ENCODE measurements at places on chromosomes 3 and 15. TPM values are rescaled to one million over a fixed set of nuclear protein-coding genes. Genes with fewer than 3 reads are reported as not detected.
A peak's percentile ranks its signal among the peaks of the same experiment; 100 is the strongest.

Gene ATP8B4
- total RNA-seq: 0.20 TPM

Gene B3GALNT1
- 0.39 TPM for total RNA-seq

DNA sequence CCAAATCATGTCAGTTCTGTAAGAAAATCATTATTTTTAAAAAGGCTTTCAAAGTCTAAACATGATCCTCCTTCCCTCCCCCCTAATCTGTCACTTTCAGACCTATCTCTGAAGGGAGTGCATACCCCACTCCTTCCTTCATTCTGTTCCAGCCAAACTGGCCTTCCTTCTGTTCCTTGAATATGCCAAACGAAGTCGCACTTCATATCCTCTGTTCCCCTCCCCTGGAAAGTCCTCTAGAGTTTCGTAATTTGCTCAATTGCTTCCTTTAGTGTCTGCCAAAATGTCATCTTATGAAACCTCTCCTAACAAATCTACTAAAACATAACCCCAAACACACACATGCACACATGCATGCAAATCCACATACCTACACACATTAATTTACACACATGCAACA is 69.5 kb upstream of the TUSC7 start:
- no peak for DNase-seq
- no peaks in the 10 kb centered on the region for H3K27me3 ChIP-seq
- no peaks in the 10 kb centered on the region for H3K4me1 ChIP-seq
- no peak overlapping the region for H3K27ac ChIP-seq

GRCh38 chr3:174340624-174341587 is 518.2 kb upstream of the NAALADL2 start:
- peaks cover 8% of the 10 kb centered on the region for H3K36me3 ChIP-seq
- no peak overlapping the region for H3K4me3 ChIP-seq
- DNase-seq: no peak
- H3K27ac ChIP-seq: no peak overlapping the region

DNA sequence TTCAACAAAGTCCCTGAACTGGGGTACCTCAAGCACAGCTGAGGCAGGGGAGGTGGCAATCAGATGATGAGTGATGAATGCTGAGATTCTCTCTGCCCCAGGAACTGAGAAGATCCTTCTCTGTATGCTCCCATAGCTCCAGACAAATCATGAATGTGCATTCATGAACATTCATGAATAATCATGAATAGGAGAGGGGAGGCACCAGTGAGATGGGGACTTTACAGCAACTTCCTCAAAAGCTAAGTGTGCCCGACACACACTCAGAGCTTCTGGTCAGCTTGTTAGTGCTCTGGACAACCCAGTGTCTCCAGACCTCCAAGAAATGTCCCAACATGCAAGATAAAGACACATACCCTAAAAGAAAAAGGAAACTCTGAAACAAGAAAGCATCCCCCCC is 24.3 kb downstream of the LRRC2 start:
- peaks cover 63% of the 10 kb centered on the region for H3K4me1 ChIP-seq
- no peak overlapping the region for H3K4me3 ChIP-seq
- H3K36me3 ChIP-seq: no peaks in the 10 kb centered on the region

- H3K4me1 ChIP-seq: peaks cover 6% of the 10 kb centered on the region
- H3K27me3 ChIP-seq: peaks cover 8% of the 10 kb centered on the region
- H3K36me3 ChIP-seq: peaks cover 4% of the 10 kb centered on the region
- no peak overlapping the region for H3K4me3 ChIP-seq
- DNase-seq: peak; percentile 35
Observed at GRCh38 chr3:134630506-134630905, 20.3 kb downstream of the KY start.

Gene RARRES1
- total RNA-seq: 0.57 TPM

Gene SNTN
- total RNA-seq: not detected

Gene ANKUB1
- not detected for total RNA-seq

DNA sequence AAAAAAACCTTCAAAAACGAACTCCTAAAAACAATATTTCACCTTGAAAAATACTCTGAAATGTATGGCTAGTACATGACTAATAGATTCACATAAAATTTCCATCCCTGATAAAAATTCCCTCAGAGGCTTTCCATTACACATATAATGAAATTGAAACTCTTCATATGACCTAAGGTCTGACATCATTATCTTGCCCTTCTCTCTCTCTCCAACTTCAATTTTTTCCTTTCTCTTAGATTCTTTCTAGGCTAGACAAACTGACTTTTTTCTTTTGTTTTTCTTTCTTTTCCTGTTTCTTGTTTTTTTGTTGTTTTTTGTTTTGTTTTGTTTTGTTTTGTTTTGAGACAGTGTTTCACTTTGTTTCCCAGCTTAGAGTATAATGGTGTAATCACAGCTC is 1220.5 kb downstream of the ROBO2 start:
- H3K4me1 ChIP-seq: peaks cover 76% of the 10 kb centered on the region
- H3K27me3 ChIP-seq: peaks cover 1% of the 10 kb centered on the region
- no peak for DNase-seq
- no peak overlapping the region for H3K27ac ChIP-seq

GRCh38 chr3:29525254-29525881 is 244.5 kb downstream of the RBMS3 start:
- H3K27me3 ChIP-seq: peaks cover 4% of the 10 kb centered on the region
- DNase-seq: peak; percentile 10
- peak overlapping the region; percentile 32 for H3K27ac ChIP-seq
- H3K36me3 ChIP-seq: no peaks in the 10 kb centered on the region
- no peak overlapping the region for H3K4me3 ChIP-seq

Gene MUC20
- not detected for total RNA-seq

DNA sequence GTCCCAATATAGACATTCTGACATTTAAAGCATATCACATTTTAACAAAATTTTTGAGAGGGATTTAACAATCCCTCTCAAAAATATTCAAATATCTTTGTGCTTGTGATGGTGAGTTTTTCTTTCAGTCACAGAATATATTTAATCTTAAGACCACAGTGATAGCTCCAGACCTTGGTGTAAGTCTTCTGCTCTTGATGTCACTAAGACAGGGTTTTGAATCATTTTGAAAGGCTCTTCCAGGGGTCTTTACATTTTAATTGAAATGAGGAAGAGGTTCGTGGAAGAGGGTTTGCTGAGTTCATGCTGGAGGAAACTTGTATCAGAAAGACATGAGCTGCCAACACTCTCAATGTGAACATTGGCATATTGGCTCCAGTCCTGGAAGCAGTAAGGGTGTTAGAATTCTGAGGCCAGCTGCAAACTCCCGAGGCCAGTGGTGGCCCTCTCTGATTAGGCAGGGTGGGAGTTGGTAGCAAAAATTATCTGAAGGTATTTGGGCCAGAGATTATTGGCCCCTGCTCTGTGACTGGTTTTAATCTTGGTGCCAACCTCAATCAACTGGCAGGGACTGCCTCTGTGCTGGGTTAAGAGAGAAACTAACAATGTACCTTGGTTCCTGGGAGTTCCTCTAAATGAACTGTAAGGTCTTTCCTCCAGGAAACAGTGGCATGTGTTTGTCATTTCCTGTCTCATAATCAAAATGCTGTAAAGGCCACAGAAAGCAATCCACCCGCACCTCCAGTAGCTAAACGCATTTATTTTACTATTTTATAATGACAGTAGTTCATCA is 5.3 kb downstream of the POU1F1 start:
- H3K4me3 ChIP-seq: peak overlapping the region; percentile 20
- H3K27me3 ChIP-seq: no peaks in the 10 kb centered on the region
- H3K4me1 ChIP-seq: peaks cover 31% of the 10 kb centered on the region
- no peak for DNase-seq
- H3K27ac ChIP-seq: peak overlapping the region; percentile 14

DNA sequence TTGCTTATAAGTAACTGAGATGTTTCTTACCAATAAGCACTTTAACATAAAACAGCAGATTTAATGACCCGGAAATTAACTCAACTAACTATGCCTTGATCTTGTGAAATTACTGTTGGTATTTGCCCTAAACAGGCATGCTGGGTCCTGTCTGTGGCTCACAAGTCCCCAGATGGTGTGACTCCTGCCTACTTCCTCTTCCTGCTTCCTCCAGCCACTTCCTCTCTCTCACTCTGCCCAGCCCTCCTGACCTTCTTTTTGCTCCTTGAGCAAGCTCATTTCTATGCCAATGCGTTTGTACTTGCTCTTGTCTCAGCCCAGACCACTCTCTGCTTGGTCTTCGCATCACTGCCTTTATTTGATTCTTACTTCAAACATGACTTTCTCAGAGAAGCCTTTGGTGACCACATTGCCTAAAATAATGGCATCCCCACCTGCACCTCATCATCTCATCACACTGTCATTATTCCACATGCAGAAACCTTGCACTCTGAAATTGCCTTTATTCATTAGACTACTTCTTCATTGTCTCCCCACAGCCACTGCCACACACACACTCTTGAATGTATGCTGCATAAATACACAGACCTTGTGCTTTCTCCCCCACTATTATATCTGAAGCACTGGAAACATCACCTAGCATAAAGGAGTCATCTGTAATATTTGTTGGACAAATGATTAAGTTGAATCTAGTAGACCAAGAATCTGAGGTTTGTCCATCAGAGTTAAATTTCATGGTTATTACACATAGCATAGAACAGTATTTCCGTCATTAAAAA is 256.3 kb upstream of the SEMA6D start:
- H3K4me3 ChIP-seq: no peak overlapping the region
- H3K27ac ChIP-seq: peak overlapping the region; percentile 62
- H3K36me3 ChIP-seq: peaks cover 10% of the 10 kb centered on the region
- peaks cover 57% of the 10 kb centered on the region for H3K4me1 ChIP-seq

DNA sequence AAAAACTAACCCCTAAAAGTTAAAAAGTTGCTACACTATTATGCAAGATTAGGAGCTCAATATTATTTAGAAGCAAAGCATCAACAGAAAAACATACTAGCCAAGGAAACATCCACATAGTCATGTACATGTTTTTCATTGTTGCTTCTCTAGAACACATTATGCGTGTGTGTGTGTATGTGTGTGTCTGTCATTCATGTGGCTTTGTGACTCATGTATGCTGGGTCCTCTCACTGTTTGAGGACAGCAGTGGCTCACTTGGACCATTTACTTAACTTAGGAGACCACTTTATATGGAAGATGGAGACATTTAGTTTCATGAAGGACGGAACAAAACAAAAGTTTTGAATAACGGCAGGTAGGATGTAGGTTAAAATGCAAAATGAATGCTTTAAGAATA is 219.4 kb upstream of the THBS1 start:
- peak overlapping the region; percentile 89 for H3K27ac ChIP-seq
- no peaks in the 10 kb centered on the region for H3K27me3 ChIP-seq
- no peaks in the 10 kb centered on the region for H3K36me3 ChIP-seq
- no peak for DNase-seq
- H3K4me3 ChIP-seq: no peak overlapping the region

DNA sequence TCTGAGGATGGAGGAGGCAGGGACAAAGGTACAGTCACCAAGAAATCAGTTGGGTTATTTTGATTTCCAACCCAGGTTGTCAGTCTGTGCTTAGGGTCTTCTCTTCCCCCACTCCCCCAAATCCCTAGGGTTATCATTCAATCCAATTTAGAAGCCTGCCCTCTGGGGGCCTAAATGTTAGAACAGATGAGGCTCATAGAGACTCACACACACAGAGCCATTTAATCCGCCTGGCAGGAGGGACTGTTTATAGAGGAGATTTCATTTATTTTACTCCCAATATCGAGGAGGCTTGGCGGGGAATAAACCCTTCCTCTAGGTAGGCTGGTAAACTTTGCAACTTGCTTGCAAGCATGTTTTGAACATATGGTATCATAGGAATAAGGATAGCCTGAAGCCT is 52.8 kb downstream of the RHCG start:
- peaks cover 60% of the 10 kb centered on the region for H3K27me3 ChIP-seq
- no peak overlapping the region for H3K4me3 ChIP-seq
- H3K27ac ChIP-seq: no peak overlapping the region
- H3K36me3 ChIP-seq: no peaks in the 10 kb centered on the region
- no peak for DNase-seq

DNA sequence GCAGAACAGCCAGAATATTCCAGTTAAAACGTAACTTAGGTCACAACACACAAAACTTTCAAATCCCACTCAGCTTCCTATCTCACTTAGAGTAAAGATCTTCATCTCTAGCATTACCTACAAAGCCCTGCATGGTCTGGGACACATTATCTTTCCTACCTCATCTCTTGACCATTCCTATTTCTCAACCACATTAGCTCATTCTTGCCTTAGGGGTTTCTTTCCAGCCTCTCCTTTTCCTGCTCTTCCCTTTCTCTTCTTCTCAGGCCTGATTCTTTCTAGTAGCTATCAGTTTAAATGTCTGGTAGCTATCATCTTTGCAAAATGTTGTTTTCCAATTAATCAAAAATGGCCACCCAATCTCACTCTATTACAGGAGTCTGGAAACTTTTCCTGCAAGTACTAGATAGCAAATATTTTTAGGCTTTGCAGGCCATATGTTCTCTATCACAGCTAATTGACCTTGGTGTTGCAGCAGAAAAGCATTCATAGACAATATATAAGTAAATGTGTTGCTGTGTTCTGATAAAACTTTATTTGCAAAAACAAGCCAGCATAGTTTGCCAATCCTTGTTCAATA is 15.1 kb upstream of the CBLB start:
- no peaks in the 10 kb centered on the region for H3K27me3 ChIP-seq
- peak; percentile 27 for DNase-seq
- H3K4me1 ChIP-seq: peaks cover 8% of the 10 kb centered on the region
- H3K36me3 ChIP-seq: no peaks in the 10 kb centered on the region

Data from HFFc6 (cell line).